ENCODE measurements at places on chromosomes 2 and 18.

- no peak for DNase-seq
Measured at GRCh38 chr2:6196449-6196848, 504.3 kb downstream of the SOX11 start.

DNA sequence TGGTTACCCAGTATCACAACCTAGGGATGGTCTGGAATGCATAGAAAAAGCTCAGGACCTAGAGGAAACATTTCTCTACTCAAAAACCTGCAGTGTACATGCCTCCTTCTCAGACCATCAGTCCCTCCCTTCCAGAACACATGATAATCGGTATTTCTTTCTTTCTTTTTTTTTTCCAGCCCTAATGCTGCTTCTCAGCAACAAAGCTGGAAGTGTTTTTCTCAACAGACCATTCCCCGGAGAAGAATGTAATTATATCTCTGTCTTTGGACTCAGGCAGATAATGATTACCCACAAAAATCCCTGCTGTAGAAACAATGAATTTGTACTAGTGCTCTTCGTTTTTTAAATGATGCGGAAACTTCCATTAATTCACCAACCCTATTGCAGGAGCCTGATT lies 44.1 kb upstream of the NDUFV2 start:
- no peak for DNase-seq

- no peak for DNase-seq
Measured at GRCh38 chr2:219947575-219947974, 320.1 kb downstream of the SLC4A3 start.

DNA sequence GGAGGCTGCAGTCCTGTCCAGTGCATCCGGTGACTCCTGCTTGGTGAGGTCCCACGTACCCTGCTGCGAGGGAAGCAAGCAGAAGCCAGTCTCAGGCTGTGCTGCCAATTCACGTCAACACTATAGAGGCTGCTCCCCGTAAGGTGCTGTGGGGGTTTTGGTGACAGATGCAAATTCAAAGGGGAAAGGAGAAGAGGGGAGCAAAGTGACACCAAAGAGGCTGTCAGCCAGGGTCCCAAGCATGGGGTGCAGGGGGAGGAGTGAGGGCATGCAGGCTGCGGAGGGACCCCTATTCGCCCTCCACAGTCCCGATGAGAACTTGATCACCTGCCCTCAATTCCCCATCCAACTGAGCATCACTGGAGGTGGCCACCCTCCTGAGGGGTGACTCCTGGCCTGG lies 179.4 kb upstream of the HS6ST1 start:
- DNase-seq, result no peak

DNA sequence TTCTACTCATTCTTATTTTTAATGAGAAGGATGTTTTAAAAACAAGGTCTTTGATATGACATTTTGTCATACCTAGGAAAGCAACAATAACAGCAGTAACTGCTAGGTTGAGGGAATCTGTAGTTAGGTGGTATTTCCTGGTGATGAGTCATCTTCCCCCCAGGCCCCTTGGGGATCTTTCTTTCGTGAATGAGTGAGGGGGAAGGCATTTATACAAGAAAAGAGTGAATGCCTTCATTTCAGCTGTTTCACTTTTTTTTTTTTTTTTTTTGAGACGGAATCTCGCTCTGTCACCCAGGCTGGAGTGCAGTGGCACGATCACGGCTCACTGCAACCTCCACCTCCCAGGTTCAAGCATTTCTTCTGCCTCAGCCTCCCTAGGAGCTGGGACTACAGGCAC lies 108.6 kb downstream of the MAP4K4 start:
- DNase-seq, result no peak

- DNase-seq, result no peak
Measured at GRCh38 chr18:44723411-44723810, 42.7 kb downstream of the SETBP1 start.

DNA sequence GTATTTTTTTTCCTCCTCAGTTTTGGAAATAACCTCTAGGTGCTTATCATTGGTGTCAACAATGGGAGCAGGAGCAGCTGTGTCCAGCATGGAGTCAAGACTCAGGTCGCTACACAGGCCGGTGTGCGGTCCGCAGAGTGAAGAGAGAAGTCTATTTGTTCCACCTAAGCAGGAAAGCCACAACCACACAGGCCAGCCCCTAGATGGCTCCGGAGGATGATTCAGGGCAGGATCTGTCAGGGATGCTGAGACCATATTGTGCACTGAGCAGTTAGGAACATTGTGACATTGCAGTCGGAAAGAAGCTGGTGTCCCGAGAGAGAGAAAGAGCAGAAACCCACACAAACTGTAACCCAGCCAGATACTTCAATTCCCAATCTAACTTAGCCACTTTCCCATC lies 136.9 kb downstream of the GAREM1 start:
- DNase-seq, result no peak

DNA sequence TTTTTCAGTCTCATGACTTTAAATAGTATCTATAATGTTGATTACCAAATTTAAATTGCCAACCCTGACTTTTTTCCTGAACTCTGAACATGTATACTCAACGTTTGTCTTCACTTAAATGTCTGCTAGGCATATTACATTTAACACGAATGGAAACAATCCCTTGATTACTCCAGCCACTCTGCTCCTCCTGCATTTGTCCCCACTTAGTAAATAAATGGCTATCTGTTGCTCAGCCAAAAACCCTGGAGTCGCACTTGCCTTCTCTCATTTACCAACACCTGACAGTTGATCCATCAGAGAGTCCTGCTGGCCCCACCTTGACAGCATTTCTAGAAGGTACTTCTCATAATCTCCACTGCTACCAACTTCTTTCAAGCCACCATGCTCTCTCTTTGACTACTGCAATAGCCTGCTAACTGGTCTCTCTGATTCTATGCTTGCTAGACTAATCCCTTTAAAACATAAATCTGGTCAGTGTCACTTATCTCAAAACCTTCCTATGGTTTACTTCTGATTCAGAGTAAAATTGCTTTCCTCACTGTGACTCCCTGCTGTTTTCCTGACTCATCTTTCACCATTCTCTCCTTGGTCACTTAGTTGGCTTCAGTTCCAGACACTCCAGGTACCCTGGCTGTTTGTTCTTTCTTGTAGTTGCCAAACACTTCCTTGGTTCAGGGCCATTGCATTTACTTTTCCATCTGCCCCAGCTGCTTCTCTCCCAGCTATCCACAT lies 31.9 kb downstream of the SPAG16 start:
- no peak for DNase-seq

GRCh38 chr2:223537115-223537514 lies 65.0 kb downstream of the SCG2 start:
- no peak for DNase-seq

GRCh38 chr2:180933332-180933731 lies 47.1 kb upstream of the UBE2E3 start:
- no peak for DNase-seq

DNA sequence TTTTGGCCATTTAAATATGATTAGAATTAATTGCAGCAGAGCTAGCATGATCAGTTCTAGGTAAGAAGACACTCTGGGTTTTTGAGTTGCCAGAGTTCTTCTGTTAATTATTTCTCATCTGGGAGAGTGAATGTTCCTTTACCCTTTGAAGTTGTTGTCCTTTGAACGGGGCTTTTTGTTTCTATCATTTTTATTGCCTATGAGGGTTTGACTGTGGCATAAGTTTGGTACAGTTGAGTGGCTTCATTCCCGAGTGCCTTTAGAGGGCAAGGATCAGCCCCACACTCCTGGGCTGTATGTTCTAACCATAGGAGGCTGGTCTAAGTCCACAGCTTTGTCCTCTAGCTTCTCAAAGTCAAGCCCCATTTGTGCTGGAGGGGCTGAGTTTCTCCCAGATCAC lies 804.3 kb downstream of the KCNJ3 start:
- DNase-seq, result no peak

DNA sequence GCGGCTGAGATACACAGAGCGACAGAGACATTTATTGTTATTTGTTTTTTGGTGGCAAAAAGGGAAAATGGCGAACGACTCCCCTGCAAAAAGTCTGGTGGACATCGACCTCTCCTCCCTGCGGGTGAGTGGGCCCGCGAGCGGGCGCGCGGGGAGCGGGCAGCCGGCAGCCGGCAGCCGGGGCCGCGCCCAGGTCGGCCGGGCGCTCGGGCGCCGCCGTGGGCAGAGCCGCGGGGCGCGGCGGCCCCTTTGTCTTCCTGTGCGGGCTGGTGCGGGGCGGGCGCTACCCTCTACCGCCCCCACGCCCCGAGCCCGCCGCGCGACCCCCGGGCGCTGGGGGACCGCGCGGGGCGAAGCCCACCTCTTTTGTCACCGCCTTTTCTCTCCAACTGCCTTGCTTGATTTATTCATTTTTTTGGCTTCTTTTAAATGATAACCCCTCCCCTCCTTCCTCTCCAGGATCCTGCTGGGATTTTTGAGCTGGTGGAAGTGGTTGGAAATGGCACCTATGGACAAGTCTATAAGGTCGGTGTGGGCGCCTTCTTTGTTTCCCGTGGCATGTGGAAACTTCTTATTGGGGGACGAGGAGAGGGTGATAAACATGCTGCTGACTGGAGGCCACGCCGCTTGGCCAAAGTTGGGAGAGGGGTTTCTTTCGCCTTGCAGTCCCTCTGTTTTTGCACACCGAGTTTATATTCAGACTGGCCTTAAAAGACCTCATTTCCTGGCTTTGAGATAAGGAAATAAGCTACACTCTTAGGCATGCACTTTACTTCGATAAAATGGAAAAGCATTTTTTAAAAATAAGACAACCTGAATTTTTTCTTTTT lies 722 bp downstream of the MAP4K4 start:
- no peak for DNase-seq

DNA sequence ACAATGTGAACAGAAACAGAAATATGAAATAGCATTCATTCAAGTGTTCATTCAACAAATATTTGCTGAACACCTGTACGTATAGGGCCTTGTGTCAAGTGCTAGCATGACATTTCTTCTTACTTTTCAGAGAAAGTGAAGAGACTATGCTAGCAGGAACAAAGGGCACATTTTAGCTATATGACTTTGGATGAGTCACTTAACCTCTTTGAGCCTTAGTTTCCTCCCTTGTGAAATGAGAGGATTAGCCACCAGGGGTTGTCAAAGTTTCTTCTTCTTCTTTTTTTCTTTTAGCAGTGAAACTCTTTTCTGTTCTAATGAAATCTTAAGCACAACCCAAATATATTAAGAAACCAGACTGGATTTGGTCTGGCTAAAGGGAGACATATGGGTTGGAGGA lies 53.1 kb downstream of the FIGN start:
- DNase-seq, result no peak

DNA sequence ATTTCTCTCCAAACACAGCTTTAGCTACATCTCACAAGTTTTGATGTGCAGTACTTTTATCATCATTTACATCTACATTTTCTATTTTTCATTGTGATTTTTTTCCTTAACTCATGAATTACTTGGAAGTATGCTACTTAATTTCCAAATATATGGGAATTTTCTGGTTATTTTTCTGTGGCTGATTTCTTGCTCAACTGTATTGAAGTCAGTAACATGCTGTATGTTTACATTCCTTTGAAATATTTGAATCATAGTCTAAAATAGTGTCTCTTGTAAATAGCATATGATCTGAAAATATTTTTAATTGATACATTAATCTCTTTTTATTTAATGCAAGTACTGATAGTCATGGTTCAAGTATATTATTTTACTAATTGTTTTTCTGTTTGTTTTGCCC lies 26.0 kb upstream of the GALNT5 start:
- no peak for DNase-seq

GRCh38 chr18:66872277-66872676 lies 268.4 kb upstream of the CDH19 start:
- DNase-seq, result no peak

DNA sequence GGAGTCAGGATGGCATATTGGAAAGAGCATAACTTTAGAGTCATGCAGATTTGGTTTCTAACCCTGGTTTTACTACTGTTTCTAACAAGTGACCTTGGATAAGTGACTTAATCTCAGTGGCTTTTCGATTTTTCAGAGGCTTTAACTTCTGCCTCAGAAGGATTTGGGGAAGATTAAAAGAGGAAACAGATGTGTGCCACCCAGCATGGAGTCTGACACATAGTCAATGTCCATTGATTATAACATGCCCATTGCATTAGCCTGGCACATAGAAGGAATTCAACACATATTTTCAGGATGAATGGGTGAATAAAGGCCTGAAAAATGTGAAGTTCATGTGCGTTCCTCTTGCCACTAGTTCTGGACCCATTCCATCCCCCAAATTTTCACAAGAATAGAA lies 438.2 kb downstream of the EPHA4 start:
- DNase-seq, result no peak

- no peak for DNase-seq
Measured at GRCh38 chr2:240211598-240212424, 71.4 kb upstream of the OTOS start.

DNA sequence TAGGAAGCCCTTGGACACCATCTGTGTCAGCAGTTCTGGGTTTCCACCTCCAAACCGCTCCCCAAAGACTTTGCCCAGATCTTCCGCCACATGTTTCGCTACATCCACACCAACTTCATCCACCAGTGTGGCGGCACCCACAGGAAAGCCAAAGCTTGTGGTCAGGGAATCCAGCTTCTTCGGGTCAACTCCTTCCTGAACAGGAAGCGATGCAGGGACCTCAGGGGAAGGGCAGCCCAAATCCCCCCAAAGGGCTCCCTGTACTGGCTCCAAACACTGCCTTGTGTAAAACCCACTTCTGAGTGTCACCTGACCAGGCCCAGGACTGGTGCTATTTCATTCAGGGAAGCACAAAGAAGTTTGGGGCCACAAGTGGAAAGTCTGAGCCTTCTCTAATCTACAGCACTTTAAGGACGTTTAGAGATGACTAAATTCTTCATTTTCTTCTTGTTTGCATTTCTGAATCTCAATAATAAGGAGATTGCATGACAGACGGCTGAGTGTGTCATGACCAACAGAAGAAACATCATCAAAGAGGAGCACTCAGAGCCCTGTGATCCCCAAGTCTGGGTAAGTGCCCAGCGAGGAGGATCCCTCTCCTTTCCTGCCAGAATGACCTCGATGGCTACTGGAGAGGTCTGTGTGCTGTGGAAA lies 20.8 kb downstream of the GAREM2 start:
- no peak for DNase-seq

DNA sequence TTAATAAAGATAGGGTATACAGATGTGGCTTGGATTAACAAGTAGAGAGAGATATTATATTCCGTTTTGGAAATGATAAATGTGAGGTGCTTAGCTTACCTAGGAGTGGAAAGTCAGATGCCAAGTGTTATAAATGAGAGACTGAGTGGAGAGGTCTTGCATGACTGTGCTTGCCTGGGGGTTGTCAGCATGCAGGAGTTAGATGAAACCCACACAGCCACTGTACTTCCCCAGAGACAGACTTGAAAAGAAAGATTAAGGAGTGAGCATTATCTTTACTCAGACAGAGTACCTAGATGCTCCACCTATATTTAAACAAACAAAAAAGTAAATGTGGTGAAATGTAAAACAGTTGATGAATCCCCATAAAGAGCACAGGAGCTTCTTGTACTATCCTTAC lies 482.7 kb downstream of the RIT2 start:
- DNase-seq, result no peak

GRCh38 chr2:152486737-152487400 lies 151.9 kb downstream of the FMNL2 start:
- DNase-seq, result no peak

DNA sequence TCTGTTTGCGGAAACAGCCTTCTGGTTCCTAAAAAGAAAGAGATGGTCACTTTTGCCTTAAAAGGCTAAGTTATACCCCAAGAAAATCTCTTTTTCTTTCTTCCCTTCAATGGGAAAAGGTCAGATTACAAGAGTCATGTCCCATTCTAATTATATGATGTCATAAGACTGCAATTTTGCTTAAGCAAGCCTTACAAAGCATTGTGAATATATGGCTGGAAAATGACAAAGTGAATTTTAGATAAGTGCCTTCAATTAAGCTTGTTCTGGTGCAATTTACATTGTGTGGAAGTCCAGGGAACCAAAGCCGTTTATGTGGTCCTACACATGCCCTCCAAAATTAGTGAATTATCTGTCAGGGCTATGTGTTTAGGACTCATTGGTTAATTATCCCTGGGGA lies 7.6 kb upstream of the BMP10 start:
- DNase-seq, result no peak

Measured in activated CD4-positive, CD25-positive, alpha-beta regulatory T cell treated with anti-CD3 and anti-CD28 coated beads, Interleukin-2, amount 50 U/mL, for 16 hours (primary cell).